ENCODE measurements at places on chromosomes 6 and 20.

DNA sequence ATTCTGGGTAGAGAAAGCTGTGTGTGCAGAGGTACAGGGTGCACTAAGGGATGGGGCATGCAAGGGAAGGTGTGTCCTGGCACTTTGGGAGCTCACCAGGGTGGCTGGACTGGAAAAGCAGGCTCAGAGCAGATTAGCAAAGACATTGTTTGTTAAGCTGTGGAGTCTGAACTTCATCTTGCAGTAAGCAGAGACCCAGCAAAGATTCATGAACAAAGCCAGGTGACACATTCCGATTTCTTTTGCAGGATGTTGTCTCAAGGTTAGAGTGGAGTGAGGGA, 28.8 kb downstream of the DUSP22 start:
- DNase-seq, result no peak

DNA sequence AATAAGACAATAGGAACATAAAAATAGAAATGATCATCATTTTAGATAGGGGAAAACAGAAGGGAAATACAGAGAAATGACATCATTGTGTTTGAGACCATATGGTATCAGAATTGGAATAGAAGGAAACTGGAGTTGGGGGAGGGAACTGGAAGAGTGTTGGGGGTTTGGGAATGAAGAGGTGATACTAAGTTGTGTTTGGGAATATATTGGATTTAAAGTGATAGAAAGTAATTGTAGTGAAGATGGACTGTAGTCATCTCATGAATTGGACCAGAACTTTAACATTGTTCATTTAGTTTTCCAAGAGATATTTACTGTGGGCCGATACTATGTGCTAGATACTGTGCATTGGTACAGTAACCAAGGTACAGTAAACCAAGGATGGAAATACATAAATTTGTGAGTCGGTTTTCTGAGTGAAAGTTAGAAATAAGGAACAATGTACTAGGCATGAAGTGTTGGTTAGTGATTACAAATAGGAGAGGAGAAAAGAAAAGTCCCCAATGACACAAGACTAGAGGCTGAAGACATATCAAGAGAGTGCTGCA, 32.3 kb downstream of the KCNQ5 start:
- peak; percentile 2 for DNase-seq

- peak; percentile 49 for DNase-seq
Observed at GRCh38 chr6:6811128-6812009, 222.8 kb downstream of the LY86 start.

DNA sequence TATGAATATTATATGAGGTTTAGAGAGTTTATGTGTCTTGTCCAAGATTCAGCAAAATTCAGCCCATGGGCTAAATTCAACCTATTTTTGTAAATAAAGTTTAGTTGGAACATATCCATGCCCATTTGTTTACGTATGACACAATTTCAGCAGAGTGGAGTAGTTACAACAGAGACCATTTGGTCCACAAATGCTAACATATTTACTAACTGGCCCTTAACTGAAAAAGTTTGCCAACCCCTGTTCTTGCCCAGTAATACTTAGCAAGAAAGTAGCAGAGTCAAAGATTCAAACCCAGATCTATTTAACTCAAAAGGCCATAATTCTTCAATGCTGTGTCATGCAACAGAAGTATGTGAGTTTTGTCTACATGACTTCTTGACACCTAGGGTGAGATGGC, 561.0 kb downstream of the PTPRT start:
- no peak for DNase-seq

- no peak for DNase-seq
Observed at GRCh38 chr20:63098195-63098810, 91.5 kb upstream of the BHLHE23 start.

- DNase-seq, result peak; percentile 49
Observed at GRCh38 chr20:3563548-3564177, 92.8 kb downstream of the ATRN start.

GRCh38 chr6:9405369-9405768, 970.0 kb upstream of the SLC35B3 start:
- DNase-seq, result no peak

Measured in CD4-positive, alpha-beta T cell treated with Interleukin-4 for 1 hour (primary cell).